CD4-positive, alpha-beta T cell (primary cell): ENCODE measurements at places on chromosomes 3 and 15.

DNA sequence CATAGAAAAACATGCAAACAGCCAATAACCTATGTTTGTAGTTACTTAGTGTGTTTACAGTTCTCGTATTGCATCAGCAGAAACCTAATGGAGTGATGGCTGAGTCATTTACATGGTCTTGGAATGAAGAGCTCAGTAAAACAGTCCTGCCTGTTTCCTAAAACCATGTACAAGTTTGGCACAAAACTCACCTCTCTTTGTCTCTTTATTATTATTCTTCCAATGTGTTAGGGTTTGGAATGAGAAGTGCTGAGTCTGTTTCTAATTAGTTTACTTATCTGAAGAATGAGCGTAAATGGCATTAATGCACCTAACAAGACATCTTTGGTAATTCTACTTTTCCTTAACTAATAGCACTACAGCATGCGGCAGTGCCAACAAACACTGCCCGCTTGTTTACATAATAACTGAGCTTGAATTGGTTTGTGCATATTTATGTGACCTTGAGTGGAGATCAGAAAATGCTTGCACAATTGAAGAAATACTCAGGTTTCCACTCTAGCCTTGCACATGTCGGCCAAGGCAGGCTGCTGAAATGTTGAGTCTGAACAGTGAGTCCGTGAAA, 385.4 kb upstream of the SEMA6D start:
- DNase-seq: no peak

- DNase-seq: no peak
Observed at GRCh38 chr3:35932995-35933394, 293.7 kb downstream of the ARPP21 start.

DNA sequence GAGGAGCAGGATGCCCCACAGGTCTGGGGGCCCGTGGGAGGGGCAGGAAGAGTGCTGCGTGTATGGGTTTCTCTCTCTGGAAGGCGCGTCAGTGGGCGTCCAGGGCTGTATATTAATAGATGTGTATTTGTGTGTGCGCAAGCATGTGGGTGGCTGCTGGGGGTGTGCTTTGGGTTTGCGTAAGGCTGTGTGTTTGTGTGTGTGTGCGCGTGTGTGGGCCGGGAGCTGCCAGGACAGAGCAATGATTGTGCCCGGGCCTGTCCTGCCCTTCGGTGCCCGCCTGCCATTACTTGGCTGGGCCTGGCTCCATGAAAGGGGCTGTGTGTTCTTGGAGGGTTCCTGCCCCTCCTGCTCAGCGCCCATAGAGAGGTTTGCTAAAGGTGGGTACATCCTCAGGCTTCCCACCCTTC, 16.3 kb downstream of the CSPG4 start:
- no peak for DNase-seq

DNA sequence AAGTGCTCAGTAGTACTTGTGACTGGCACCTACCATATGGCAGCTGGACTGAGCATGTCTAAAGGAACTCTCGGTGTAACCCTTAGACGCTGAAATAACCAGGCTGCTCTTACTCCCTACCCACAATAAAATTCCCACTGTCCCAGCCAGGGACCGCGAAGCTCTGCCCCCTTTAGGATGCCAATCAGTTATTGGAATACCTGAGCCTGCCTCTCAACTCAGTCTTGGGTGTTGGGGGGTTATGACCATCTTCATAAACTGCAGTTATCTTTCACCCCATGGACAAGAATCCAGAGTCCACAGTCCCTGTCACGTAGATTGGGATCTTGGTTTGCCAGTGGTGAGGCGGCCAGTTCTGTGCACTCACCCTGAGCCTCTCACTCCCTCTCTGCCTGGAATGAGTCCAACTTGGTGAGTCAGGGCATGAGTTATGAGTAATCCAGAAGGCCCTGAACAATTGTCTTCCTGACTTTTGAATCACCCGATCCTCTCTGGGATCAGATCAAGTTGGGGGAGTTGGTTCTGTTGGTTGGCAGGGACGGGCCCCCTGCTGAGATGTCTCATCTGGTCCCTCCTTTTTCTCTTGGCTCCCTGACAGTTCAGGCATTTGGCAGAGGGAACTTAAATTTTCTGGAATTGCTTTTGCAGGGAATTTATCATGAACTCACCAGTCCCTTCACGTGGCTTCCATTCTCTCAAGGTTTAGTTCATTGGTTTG, 120.1 kb upstream of the UBE2E1 start:
- DNase-seq: no peak

DNA sequence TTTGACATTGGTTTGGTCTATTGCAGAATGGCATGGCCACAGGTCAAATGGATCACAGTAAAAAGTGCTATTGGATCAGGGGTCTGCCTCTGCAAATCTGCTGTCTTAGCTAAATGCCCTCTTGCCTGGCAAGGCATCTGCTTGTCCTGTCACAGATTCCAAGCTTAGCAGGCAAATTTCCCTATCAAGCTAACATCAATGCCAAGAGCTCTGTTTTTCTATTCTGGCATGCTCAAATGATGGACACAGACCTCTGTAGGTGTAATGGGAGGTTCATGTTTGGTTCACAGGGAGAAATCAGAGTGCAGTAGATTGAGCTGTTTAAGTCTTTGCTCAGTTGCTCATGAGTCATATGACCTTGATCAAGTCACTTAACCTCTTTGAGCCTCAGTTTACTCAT, 54.8 kb upstream of the CPB1 start:
- no peak for DNase-seq

DNA sequence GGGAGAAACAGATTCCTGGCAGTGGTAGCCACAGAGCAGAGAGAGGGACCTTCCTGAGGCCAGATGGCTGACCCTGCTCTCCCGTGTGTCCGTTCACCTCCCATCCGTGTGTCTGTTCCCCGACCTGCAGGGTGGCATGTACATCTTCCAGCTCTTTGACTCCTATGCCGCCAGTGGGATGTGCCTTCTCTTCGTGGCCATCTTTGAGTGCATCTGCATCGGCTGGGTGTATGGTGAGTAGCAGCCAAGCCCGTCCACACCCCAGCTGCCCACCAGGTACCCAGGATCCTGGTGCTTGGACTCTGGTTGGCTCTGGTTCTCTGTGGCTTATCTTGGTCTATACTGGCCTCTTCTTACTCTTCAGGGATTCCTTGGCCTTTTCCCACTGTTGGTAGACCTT, 59.5 kb upstream of the SLC6A1 start:
- no peak for DNase-seq

GRCh38 chr3:37218206-37218605, 43.8 kb upstream of the LRRFIP2 start:
- DNase-seq: no peak

GRCh38 chr3:116139641-116140040, 305.6 kb downstream of the LSAMP start:
- no peak for DNase-seq

DNA sequence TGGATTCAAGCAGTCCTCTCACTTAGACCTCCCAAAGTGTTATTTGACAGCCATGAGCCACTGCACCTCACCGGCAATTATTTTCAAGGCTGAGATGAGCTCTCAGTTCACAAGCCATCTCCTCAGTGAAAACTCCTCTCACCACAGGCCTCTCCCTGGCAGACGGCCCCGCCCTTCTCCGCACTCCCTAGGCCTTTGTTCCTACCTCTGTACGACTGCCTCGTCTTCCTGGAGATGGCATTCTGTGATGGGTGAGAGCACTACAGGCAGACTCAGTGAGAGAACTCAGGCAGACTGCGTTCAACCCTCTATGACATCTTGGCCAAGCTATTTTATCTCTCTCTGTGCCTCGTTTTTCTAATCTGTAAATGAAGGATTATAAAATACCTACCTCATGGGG, 67.0 kb upstream of the TPM1 start:
- no peak for DNase-seq

- DNase-seq: no peak
Observed at GRCh38 chr3:185934767-185935464, 2.9 kb downstream of the TRA2B start.

- DNase-seq: no peak
Observed at GRCh38 chr3:50189274-50189673, 2.1 kb upstream of the GNAT1 start.
